Right ventricle myocardium inferior (tissue), 1 donor: ENCODE measurements at places on chromosomes 2 and 18.

GRCh38 chr2:33907866-33908265 is 308.8 kb upstream of the FAM98A start:
- no peak for DNase-seq

DNA sequence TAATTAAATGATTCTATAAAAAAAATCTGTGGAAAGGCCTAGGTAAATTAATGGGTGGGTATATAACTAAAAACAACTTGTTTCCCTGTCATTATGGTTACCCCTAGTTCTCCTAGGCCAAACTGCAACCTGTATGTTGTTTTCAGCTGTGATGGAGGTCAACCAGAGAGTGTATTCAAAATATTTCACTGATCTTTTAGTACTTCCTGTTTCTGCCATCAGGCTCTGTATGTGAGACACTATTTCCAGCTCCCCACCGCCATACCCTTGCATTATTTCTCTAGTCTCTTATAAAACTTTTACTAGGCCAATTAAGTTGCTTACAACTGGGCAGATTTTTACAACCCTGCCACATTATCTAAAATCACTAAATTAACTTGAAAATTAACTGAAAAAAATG is 21.0 kb upstream of the CDKL4 start:
- DNase-seq: no peak

- DNase-seq: no peak
These were observed 47.1 kb downstream of the IKZF2 start for GRCh38 chr2:213104092-213104902.

DNA sequence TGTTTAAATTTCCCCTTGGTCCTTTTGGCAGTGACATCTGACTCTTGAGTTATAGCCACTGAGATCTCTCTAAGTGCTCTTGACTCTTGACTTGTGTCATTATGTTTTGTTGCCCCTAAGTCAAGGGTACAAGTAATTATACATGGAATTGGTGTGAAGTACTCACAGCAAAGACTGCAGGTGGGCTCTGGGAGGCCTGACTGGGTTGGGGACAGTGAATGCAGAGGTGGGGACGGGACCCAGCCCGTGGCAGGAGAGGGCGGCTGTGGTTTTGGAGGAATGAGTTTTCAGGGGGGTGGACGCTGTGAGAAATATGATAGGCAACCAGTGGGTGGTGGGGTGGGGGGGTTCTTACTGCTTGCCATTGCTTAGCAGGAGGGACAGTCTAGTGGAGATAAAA is 97.8 kb downstream of the NCK2 start:
- DNase-seq: no peak

- no peak for DNase-seq
These were observed 87.8 kb upstream of the ASB18 start for GRCh38 chr2:236351966-236352525.

DNA sequence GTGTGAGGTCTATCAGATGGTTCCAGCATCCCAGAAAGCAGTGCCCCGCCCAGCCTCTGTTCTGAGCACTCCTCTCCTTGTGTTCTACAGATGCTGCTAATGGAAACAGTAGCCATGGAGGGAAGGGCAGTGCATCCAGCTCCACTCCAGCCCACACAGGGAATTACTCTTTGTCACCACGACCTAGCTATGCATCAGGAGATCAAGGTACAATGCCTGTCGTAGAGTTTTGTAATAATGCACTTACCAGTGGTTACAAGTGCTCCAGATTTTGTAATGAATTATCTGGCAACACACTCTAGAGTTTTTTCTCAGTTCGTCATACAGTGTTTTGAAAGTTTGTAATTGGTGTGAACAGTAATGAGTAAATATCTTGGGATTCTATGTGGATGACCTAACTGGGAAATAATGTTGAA is 161.1 kb downstream of the ESCO1 start:
- DNase-seq: no peak

- DNase-seq: no peak
These were observed 137.2 kb downstream of the TRIM43 start for GRCh38 chr2:95728878-95729596.
